AG04449 (cell line): ENCODE measurements at places on chromosomes 16 and 17.

DNA sequence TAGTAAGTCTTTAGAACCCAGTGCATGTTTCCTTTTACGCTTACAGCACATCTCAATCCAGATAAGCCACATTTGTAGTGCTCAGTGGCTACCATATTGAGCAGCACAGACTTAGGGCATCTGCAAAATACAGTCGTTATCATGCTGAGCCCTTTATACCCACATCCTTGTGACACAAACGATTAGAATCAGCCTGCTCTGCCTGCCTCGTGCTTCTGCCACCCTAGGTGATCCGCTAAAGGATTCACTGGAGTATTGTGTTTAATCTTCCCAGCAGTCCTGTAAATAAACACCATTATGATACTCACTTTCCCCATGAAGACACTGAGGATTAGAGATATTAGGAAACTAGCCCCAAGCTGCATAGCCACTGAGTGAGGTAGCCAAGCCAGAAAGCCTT lies 51.3 kb upstream of the FA2H start:
- DNase-seq: no peak

DNA sequence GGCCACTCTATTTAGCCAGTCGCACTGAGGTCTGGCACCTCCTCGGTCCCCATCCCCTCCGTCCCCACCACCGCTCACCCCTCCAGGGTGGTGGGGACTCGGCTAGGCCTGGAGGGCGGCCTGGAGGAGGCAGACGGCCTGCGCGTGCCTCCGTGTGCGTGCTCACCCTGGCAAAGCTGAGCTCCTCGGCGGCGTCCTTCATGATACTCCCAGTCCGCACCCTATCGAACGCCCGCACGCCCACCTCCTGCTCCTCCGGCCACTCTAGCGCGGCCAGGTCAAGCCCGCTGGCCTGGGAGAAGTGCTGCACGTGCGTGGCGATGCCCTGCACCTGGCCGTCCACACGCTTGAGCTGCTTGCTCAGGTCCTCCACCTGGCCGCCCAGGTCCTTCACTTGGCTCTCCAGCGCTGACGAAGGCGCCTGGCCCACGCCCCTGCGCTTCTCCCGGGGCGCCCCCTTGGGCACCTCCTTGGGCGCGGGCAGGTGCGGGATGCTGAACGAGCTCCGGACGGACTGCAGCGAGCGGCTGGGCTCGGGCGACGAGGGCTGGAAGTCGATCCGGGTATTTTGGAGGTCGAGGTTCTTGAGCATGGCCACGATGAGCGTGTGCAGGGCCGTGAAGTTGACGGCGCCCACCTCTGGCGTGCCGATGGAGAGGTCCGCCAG lies 644 bp downstream of the QRICH2 start:
- DNase-seq: no peak

- no peak for DNase-seq
Measured at GRCh38 chr16:69089091-69089910, 16.2 kb upstream of the HAS3 start.

DNA sequence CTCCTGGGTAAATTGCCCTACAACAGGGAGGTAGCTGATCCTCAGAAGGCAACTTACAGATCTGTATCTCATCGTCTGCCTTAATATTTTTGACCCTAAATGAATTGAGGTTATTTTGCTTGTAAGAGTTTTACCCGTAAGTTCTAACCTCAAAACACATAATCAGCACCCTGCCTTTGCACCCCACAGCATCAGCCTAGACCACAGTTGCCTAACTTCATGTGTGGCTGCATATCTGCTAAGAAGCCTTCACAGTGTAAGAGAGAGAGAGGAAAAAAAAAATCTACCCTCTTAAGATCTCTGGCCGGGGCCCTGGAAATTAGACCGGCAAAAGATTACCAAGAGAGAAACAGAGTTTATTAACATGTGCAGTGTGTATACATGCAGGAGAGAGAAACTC lies 76.9 kb downstream of the ARHGAP44 start:
- DNase-seq: no peak

DNA sequence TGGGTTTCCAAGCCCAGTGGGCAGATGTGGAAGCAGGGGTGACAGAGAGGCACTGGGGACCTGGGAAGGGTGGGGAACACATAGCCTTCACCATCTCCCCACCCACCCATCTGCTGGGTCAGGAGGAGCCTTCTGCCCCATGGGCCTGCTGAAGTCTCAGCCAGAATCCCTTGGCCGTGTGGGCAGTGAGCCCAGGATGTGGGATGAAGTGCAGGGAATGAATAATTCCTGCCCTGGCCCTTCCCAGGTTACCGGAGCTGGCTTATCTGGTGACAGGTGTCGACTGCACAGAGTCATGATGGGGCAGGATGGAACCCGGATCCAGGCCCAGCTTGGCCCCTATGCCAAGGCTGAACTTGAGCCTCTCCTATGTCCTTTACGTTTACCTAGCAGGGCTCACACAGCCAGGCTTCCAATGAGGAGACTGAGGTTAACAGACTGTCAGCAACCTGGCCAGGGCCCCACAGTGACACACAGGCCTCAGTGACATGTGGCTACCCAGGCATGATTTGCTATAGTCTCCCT lies 17.5 kb downstream of the ATP2A3 start:
- DNase-seq: no peak

DNA sequence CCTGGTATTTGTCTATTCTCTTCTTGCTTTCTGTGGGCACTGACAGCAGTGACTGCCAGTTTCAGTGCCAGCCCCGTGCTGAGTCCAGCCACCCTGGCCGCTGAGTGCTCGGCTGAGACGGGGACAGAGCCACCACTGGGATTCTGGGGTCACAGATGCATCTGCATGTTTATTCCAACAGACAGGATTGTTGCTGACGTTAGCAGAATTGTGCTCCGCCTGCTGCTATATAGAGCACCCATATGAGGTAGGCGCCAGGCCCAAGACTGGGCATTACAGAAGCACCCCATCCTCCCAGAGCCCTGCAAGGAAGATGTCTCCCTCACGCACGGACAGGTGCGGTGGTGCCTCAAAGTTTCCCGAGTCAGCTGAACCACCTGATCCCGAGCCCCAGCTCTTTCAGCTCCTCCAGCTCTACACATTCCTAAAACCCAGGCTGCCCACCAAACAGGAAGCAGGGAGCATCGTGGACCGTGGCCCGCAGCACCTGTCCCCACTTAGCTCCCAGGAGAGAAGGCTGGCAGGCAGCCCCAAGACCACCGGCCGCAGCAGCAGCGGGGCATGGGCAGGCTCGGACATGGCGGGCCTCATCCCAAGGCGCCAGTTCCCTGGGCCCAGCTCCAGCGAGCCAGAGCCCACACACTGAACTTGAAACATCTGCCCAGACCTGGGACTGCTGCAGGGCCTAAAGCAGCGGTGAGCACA lies 44.9 kb upstream of the RASD1 start:
- DNase-seq: no peak

DNA sequence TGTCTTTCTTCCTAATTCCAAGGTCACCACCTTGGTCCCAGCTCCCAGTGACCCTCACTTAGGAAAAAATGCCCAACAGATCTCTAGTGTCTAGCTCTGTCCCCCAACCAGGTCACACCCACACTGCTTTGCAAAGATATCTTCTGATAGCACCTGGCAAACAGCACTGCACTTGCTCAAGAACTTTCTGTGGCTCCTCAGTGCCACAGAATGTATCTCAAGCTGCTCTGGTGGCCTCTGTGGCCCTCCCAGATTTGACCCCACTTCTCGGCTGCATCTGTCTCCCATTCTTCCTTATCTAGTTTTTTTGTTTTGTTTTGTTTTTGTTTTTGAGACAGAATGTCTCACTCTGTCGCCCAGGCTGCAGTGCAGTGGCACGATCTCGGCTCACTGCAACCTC lies 5.0 kb downstream of the ZNF688 start:
- no peak for DNase-seq

- DNase-seq: no peak
Measured at GRCh38 chr16:31344712-31345111, 10.3 kb upstream of the ITGAX start.

DNA sequence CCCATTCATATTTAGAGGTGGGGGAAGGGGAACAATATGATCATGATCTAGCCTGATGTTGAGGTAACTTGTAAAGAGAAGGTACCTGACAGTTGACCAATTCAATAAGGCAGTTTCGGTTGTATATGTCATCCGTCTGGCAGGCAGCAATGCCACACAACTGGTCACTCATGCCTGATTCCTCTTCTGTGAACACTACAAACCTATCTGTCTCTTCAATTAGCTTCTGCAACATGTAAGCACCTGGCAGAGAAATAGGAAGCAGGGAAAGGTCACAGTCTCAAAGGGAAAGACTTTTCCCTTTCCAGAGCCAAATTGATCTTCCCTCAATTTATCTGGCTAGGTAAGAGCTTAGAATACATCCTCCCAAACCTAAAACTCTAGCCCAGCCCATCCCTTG lies 10.2 kb upstream of the RSKR start:
- DNase-seq: no peak

- no peak for DNase-seq
Measured at GRCh38 chr16:65201511-65201910, 79.6 kb upstream of the CDH11 start.

- DNase-seq: no peak
Measured at GRCh38 chr17:51580869-51581268, 320.5 kb downstream of the UTP18 start.

- DNase-seq: no peak
Measured at GRCh38 chr17:14316126-14316832, 15.4 kb downstream of the HS3ST3B1 start.

- no peak for DNase-seq
Measured at GRCh38 chr16:15652293-15653001, 2.4 kb downstream of the NDE1 start.

DNA sequence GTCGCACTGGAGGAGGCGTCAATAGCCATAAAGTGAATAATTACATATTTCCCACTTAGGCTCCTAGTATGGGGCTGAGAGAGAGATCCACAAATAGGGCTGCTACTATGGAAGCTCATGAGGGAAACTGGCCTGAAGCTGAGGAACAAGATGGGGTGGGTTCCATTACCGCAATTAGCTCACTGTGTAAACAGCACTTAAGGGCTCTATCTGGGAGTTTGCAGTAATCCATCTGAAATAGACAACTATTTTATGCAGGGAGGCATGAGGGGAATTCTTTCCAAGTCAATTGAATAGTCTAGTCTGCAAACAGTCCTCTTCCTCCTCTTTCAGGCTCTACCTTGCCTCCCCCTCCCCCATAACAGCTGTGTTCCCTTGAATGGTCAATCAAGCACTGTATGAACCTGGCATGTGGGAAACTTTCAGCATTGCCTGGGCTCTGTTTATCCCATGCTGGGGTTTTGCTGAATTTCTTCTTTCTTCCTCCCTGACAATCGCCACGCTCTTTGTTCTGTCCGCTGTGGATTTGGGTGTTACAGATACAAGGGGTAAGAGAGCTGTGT lies 56.1 kb upstream of the MAF start:
- no peak for DNase-seq

- DNase-seq: no peak
Measured at GRCh38 chr17:70168977-70169708, at the start of gene KCNJ2. TSS of gene KCNJ2 (plus strand) at chr17:70169532. CDS start at chr17:70175040, 5,508 bp downstream.

DNA sequence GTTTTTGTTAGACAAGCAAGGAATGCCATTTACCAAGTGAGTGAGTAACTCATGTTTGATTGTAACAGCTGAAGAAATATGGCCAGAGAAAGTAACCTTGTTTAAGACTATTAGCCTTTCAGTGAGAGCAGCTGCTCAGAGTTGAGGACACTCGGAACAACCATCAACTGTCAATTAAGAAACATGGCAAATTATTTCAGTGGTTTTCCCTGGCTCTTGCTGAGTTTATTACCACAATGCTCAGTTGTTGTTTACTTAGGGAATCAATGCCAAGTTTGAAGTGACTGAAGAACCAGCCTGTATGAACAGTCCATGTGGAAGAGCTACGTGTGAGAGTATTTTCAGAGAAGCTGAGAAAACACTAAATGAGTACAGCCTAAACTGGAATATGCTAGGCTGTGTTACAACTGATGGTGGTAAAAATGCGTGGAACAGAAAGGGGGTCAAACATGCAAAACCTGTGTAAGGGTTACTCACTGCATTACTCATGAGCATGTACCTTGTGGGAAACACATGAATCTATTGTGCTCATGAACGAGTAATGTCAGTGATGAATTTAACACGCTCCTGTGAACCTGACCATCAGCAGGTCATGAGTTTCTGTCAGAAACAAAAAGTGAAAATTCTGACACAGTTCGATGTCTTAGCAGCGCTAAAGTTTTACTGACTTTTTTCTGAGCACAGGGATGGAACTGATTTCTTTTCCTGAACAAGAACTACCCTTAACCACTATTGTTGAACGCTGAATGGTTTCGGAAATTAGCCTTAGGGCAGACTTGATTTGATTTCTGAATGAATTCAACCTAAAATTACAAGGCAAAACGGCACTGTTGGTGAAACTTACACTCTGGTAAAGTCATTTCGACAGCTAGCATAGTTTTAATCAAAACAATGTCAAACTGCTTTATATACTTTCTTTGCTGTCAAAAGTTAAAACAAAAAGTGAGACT lies 33.5 kb downstream of the GNA13 start:
- no peak for DNase-seq

GRCh38 chr16:2148714-2149629 lies 547 bp downstream of the RAB26 start:
- no peak for DNase-seq

GRCh38 chr17:81951785-81952684 lies 5.0 kb upstream of the MYADML2 start:
- DNase-seq: no peak

DNA sequence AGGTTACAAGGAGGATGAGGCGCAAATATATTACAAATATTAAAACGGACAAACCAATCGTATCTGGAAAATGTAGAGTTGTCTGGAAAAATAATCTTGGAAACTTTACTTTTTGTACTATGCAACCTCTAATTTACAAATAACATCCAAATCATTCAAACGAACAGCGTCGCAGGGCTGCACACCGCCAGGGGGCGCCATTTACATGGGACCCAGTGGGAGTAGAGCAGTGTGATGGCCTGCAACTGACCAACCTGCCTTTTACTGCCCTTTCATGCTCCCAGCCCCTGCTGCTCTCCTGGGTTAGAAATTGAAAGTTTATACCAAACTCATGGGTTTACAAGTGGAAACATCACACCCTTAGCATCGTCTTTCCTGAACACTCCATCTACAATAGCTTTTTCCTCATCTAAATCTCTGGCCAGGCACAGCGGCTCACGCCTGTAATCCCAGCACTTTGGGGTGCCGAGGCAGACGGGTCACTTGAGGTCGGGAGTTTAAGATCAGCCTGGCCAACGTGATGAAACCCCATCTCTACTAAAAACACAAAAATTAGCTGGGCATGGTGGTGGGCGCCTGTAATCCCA lies 10.0 kb downstream of the PITPNC1 start:
- DNase-seq: no peak

- DNase-seq: no peak
Measured at GRCh38 chr16:65105171-65105570, 16.7 kb downstream of the CDH11 start.

- DNase-seq: no peak
Measured at GRCh38 chr16:85281181-85281580, 168.9 kb upstream of the CIBAR2 start.

- DNase-seq: no peak
Measured at GRCh38 chr17:75105126-75106080, 4.4 kb upstream of the ARMC7 start.

- DNase-seq: no peak
Measured at GRCh38 chr17:68382582-68383085, 74.7 kb downstream of the WIPI1 start.

DNA sequence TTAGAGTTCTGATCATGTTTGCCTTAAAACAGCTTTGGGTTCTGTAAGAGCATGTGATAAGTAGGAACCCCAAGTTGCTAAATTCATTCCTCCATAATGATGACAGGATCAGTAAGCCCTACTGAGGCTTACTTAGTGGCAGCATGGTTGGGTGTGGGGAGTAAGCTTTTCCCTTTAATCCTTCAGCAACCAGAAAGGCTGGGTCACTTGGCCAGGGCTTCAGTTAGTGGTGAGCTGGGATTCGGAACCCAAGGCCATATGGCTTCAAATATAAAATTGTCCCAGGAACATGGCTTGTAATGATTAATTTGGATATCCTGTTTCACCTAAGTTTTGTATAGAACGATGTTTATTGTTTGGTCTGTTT lies 850 bp downstream of the GINS3 start:
- DNase-seq: no peak
